Stimulated activated CD4-positive, alpha-beta T cell treated with anti-CD3 and anti-CD28 coated beads, Interleukin-1b, Interleukin-23, amount 100 ng/mL, for 1 hour (primary cell): ENCODE measurements at places on chromosomes 2 and 18.

- DNase-seq: no peak
These were observed 50.1 kb downstream of the ITGAV start for GRCh38 chr2:186639939-186640338.

- DNase-seq: no peak
These were observed 45.7 kb downstream of the FAM210A start for GRCh38 chr18:13680612-13681011.

- DNase-seq: no peak
These were observed 357.1 kb downstream of the CNTNAP5 start for GRCh38 chr2:124382067-124382618.

- no peak for DNase-seq
These were observed 8.7 kb upstream of the ACSL3 start for GRCh38 chr2:222851956-222852617.

- no peak for DNase-seq
These were observed 31.9 kb downstream of the PKP4 start for GRCh38 chr2:158488442-158489216.

GRCh38 chr18:48790226-48790863 lies 160.4 kb downstream of the SMAD7 start:
- no peak for DNase-seq

DNA sequence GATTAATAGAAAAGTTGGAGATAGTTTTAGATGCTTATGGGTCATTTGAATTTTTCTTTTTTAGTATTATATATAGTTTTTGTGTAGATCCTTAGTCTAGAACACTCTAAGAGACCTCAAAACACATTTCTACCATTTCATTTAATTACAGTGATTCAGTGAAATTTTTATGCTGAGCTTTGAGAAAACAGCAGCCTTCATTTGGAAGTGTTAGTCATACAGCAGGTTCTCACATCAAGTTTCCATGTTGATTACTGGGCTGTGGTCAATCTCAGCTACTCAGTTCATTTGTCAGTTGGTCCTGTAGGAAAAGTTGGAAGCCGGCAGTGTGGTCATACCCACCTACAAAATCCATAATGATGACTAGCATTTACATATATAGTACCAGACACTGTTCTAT lies 37.9 kb downstream of the MAP3K19 start:
- no peak for DNase-seq

- no peak for DNase-seq
These were observed 31.4 kb downstream of the MAP3K20 start for GRCh38 chr2:173106959-173107628.
